ENCODE measurements at places on chromosomes 2 and 18.

- no peak for DNase-seq
Observed at GRCh38 chr18:40877096-40877495, 1077.9 kb upstream of the PIK3C3 start.

GRCh38 chr2:32918774-32919173, 28.0 kb upstream of the LTBP1 start:
- no peak for DNase-seq

DNA sequence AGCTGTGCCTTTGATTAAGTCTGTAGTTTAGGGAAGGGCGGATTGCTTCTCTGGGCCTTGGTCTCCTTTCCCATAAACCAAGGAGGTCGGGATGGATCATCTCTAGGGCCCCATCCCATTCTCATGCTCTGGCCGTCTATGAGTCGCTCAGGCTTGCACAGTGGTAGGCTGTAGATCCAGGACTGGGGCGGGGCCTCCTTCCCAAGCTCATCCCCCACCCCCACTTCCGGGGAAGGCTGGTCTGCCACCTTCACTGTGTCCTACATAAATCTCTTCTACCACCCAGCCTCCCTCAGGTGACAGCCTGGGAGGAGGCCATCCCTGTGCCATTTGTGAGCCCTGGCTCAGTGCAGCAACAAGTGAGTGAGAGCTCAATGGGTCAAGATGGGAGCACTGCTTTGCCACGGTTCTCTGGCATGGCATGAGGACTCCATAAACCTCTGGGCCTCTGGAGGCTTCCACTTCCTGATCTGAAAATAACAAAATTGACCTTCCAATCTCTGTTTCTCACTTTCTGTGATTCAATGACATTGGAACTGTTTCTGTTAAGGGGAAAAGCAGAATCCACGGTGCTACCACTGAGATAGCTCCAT, 68.5 kb downstream of the SUMO1 start:
- DNase-seq, result no peak

DNA sequence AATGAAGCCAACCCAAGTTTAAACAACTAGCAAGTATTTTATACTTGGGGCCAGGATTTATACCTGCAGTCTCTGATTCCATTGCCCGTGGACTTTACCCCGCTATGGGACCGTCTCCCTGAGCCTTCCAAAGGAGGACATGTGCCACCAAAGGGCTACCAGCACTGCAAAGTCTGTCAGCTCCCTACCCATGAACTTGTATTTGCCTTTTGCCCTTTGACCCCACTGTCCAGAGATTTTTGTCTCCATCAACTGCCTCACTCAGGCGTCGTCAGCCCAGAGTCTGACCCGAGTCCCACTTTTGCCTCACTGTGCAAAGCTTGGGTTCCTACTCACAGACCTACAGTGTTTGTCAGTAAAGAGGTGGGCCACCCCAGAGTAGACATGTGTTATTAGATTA, 40.6 kb downstream of the B3GNT2 start:
- no peak for DNase-seq

- DNase-seq, result no peak
Observed at GRCh38 chr2:45750484-45750883, 99.0 kb downstream of the PRKCE start.

- no peak for DNase-seq
Observed at GRCh38 chr18:53004798-53005197, 664.8 kb downstream of the DCC start.

DNA sequence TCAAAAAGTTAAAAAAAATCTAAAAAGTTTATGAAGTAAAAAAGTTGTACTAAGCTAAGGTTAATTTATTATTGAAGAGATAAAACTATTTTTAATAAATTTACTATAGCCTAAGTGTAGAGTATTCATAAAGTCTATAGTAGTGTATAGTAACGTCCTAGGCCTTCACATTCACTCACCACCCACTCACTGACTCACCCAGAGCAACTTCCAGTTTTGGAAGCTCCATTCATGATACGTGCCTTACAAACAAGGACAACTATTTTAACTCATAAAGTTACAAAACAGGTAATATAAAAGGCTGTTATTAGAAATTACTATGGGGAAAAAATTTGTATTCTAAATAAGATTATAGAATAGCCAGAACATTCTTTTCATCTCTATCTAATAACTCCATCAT, 158.9 kb upstream of the FN1 start:
- DNase-seq, result no peak

DNA sequence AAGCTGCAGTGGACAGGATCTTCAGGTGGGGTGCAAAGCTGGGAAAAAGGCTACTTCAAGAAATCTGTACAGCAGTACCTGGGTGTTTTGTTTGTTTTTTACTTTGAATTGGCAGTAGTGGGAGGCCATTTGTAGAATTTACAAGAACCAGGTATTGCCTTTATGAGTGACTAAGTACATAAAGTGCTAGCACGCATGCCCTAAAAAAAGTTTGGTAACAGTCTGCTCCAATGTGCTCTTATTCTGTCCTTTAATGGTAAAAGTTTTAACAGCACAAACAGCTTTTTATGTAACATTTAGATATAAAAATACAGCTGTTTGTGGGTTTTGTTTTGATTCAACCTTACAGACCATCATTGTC, 17.2 kb downstream of the REV1 start:
- no peak for DNase-seq

DNA sequence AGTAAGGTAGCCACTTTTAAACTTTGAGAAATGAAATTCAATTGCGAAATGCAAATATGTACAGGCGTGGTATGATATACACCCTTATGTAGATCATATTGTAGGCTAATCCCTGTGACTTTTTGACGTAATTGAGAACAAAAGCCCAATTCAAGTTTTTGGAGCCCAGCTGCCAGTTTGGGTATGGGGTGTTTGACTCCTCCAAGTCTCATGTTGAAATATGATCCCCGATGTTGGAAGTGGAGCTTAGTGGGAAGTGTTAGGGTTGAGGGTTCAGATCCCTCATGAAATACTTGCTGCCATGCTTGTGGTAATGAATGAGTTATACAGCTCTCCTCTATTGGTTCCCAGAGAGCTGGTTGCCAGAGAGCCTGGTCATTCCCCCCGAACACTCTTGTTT, 1666.8 kb downstream of the SUCLG1 start:
- DNase-seq, result no peak

DNA sequence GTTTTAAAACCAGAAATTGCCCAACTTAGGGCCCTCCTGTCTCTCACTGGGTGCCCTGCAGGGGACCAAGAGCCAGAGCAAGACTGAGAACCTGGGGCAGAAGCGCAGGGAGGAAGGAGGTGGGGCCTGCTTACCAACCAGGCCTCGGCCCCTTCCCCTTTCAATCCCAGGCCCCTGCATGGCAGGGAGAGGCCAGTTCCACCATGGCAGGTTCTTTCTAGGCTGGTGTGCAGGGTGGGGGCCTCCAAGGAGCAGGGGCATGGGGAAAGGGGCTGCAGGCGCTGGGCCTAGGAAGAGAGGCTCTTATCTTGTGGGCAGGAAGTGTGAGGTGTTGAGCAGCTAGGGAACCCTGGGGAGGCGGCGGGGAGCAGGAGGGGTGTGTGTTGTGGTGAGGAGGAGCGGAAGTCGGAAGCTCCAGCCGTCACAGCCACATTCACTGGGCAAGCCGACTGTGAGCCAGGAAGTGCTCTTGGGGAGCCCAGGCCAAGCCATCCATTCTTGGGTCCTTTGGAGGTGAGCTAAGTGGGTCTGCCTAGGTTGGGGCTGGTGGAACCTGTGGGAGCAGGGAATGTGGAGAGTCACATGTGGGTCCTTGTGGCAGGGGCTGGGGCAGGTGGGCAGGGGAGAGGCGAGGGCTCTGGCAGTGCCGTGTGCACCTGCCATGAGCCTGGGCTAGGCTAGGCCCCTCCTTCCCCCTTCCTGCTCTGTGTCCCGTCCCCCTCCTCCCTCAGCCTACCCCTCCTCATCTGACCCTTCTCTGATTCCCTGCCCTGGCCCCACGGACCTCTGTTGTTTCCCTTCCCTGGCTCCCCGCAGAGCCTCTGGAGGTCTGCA, at the start of gene PSD4:
Gene PSD4 (plus strand): TSS at position 430 of the 834 bp plus-strand sequence. CDS start 8,486 bp downstream, outside the sequence.
- DNase-seq, result peak; percentile 67

GRCh38 chr2:102049756-102050443, 58.1 kb downstream of the IL1R2 start:
- no peak for DNase-seq

GRCh38 chr2:230134496-230135129, 65.9 kb upstream of the SLC16A14 start:
- no peak for DNase-seq

DNA sequence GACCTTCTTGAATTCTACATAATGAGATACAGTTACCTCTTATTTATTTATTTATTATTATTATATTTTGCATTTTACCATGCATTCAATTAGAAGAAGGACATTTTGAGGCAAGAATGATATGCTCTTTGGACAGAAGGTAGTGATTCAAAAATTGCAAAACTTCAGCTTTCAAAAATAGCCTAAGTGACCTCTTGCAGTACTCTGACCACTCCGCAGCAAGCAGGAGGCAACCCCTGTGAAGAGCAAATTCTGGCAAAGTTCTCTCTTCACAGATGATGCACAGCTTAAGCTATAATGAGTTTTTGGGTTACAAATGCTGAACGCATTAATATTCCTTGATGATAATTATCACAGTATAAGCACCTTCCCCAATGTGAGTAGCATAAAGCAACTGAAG, 170.0 kb downstream of the ZNF521 start:
- no peak for DNase-seq

DNA sequence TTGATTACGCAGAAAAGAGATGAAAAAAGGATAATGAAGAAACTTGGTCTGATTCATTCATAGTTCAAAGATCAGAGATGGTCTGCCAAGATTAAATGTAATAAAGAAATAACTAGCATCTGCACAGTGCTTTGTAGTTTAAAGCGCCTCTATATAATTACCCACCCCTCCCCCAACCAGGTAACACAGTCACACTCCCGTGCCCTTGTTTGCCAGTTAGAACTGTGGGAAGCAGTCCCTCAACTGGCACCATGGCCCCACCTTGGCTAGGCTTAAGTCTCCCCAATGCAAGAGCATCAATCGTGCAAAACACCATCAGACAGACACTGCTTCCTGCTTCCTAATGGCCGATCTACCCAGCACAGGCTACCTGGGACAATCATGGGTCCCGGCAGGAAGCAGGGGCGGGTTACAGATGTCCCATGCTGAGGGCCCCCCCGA, 11.6 kb downstream of the ADCY3 start:
- DNase-seq, result no peak

DNA sequence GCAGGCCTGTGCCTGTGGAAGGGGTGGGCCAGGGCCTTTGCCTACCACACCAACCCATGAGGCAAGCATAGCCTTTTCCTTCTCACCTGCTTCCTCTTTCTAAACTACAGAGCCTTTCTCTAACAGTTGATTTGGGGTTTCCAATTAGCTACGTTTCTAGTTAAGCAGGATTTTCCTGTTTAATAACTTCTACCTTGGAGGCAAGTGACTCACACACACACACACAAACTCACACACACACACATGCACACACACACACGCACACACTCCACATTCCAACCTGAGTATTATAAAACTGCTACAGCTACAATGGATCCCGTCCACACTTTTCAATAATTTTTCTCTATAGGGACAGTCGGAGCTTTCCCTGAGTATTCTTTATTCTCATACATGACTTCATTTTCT, 84.9 kb downstream of the SOX11 start:
- no peak for DNase-seq

- no peak for DNase-seq
Observed at GRCh38 chr2:212109217-212109616, 429.4 kb downstream of the ERBB4 start.

DNA sequence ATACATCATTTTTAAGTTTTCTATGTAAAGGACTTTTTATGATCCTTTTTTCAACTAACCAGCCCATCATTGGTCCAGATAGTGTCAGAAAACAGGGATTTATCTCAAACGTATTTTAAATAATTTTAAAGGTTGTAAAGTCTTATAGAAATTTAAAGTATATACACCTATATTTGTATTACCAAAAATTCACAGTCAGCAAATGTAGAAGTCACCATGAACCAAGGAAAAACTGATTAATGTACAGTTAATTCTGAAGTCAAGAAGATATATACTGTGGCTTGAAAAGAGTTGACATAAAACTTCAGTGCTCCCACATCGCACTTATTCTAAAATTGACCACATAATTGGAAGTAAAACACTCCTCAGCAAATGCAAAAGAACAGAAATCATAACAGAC, 52.4 kb upstream of the MAP2 start:
- DNase-seq, result no peak

DNA sequence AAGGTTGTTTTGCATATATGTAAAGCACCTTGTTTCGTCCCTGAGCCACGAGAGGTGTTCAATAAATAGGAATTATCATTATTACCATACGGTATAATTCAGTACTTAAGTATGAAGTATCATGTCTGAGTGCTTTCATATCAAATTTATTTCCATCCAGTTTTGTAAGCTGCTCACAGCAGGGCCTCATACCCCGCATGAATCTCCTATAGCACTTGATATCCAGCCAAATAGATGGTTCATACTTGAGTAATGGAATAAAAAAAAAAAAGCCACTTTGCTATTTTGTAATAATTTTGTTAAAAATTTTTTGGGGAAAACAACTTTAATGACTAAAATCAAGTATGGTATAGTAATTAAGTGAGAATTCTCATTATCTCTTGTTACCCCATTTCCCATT, 160.8 kb upstream of the NOSTRIN start:
- DNase-seq, result no peak

- DNase-seq, result no peak
Observed at GRCh38 chr2:229463841-229464346, 192.8 kb upstream of the PID1 start.

GRCh38 chr2:99956232-99957030, 186.0 kb downstream of the AFF3 start:
- no peak for DNase-seq

DNA sequence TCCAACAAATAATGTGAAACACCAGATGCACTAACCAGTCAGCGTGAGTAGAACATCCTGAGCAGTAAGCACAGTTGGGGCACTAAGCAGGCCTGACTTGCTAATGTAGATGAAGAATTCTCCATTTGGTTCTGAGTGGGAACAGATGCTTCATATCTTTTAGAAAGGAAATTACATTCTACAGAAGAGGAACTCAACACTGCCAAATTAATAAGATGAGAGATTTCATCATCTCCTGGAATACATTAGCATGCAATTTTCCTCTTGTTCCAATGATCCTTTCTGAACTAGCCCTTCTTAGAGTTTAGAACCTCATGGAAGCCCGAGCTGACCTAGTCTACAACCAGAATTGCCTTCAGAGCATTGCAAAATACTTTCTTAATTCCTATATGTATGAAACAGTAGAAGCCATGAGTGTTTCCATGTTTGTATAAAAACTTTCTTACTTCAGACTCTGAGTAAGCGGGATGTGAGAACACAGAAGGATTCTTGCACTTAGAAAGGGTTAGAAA, 34.8 kb downstream of the COL5A2 start:
- DNase-seq, result no peak

GRCh38 chr18:26721854-26722564, 143.5 kb downstream of the AQP4 start:
- DNase-seq, result no peak

GRCh38 chr18:24846138-24846537, 385.7 kb downstream of the HRH4 start:
- no peak for DNase-seq

- DNase-seq, result no peak
Observed at GRCh38 chr2:189782221-189782671, 1.9 kb downstream of the ORMDL1 start.

DNA sequence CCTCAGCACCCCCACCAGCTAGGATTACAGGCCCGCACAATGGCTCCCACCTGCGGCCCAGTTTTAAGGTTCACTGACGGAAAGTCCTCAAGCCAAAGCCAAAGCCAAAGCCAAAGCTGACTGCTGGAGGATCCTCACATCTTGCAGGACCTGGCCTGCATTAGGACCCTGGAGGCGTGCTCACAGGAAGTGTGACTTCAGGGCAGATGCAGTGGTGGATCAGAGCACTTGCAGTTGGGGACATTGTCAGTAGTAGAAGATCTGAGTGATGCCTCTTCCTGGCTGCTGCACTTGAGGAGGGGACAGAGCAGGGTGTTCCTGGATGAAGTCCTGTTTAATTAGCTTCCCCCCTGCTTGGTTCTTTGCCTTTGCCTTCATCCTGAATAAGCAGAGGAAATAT, 69.0 kb upstream of the ALPP start:
- DNase-seq, result no peak

Data from GM12878 (cell line).